ENCODE measurements at places on chromosomes 1 and 21.

DNA sequence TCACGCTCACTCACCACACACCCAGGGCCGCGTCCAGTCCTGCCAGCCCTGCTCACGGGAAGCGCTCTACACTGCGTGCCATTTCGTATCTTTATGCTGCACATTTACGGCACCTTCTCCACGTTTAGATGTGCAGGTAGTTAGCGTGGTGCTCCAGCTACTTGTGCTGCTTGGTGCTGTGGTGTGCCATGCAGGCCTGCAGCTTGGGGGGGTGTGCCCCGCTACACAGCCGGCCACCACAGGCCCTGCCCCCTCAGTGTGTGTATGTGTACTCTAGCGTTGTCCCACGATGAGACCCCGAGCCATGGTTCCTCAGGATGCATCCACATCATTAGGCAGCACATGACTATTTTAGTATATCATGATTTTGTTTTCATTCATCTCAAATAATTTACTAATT lies 38.3 kb downstream of the SNAP47 start:
- no peaks in the 10 kb centered on the region for H3K4me1 ChIP-seq
- no peaks in the 10 kb centered on the region for H3K36me3 ChIP-seq
- no peak overlapping the region for H3K4me3 ChIP-seq
- H3K27ac ChIP-seq: no peak overlapping the region
- DNase-seq: no peak

DNA sequence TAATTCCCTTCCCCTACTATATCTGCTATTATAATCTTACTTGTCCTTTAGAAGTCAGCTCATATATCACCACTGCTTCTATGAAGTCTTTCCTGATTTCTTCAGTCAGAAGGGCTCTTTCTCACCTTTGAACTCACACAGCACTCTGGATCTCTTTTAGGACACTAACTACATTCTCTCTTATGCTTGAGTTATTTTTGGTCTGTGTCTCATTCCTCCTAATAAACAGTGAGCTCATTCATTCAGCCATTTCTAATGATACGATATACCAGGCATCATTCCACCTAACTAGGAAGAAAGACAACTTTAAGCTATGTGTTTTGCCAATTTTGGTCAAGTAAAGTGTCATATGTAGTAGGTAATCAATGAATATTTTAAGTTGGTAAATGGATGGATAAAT lies 1.2 kb upstream of the STYXL2 start:
- no peak overlapping the region for H3K27ac ChIP-seq
- H3K36me3 ChIP-seq: no peaks in the 10 kb centered on the region
- peaks cover 18% of the 10 kb centered on the region for H3K4me1 ChIP-seq
- H3K4me3 ChIP-seq: no peak overlapping the region

DNA sequence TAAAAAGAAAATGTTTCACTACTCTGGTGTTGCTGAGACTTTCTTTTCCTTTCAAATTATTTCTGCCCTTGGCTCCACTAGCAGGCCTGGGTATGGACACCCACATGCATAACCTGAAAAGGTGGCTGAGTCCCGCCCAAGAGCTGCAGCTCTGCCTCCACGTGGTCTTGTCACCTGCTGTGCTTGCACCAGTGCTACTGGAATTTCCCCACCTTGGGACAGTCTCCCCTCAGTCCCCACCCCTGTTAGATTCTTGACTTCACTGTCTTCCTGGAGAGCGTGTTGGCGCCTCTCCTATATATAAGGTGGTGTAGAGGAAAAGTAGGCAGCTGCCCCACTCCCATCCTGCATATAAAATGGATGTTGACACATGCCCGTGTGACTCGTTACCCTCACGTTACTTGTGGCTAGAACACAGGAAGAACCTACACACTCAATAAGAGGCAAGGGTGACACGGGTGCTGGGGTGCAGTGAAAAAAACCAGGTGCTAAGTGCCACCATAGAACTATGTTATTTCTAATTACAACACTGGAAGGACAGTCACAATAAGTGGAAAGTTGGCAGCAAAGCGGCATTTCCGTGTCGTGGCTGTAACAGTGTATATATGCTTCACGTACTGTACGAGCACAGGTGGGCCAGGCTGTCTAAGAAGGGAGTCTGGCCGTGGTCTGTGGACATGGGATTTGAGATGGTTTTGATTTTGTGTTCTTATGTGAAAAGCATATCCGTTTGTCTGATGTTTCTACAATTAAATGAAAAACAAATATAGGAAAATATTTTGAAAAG lies 61.0 kb downstream of the POFUT2 start:
- H3K36me3 ChIP-seq: peaks cover 17% of the 10 kb centered on the region
- DNase-seq: peak; percentile 32
- peaks cover 3% of the 10 kb centered on the region for H3K4me1 ChIP-seq
- no peak overlapping the region for H3K27ac ChIP-seq
- H3K27me3 ChIP-seq: no peaks in the 10 kb centered on the region

GRCh38 chr21:34732388-34732821 lies 63.6 kb downstream of the CLIC6 start:
- no peak overlapping the region for H3K27ac ChIP-seq
- no peak for DNase-seq
- peaks cover 3% of the 10 kb centered on the region for H3K27me3 ChIP-seq
- H3K4me3 ChIP-seq: no peak overlapping the region
- no peaks in the 10 kb centered on the region for H3K36me3 ChIP-seq

- no peak overlapping the region for H3K27ac ChIP-seq
- peaks cover 8% of the 10 kb centered on the region for H3K27me3 ChIP-seq
- DNase-seq: peak; percentile 14
Observed at GRCh38 chr1:100543640-100544039, 5.7 kb downstream of the GPR88 start.

DNA sequence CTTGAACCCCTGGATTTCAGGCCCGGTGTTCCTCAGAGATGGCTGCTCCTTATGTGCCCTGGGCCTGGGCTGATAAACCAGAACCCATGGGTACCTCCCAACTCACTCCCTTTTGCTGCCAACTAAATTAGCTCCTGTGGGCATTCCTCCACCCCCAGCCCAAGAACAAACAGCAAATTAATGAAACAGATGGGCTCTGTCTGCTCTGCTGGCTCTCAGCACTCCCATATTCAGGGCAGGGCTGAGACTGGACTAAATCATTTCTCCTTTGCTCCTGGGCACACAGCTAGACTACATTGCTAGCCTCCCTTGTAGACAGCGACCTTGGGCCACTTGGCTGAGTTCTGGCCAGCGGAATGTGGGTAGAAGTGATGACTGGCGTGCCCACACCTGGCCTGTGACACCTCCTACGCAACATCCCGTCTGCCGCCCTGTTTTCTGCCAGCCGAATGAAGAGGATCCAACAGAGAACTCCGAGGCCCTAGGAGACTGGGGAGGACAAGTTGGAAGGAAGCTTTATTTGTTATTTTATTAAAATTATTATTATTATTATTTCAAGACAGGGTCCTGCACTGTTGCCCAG lies 101.9 kb upstream of the DISP3 start:
- H3K27ac ChIP-seq: no peak overlapping the region
- H3K36me3 ChIP-seq: no peaks in the 10 kb centered on the region
- peaks cover 6% of the 10 kb centered on the region for H3K4me1 ChIP-seq
- no peak overlapping the region for H3K4me3 ChIP-seq

- no peaks in the 10 kb centered on the region for H3K27me3 ChIP-seq
- no peak overlapping the region for H3K27ac ChIP-seq
- H3K4me3 ChIP-seq: no peak overlapping the region
- no peaks in the 10 kb centered on the region for H3K4me1 ChIP-seq
Observed at GRCh38 chr1:73766786-73767348, 431.1 kb downstream of the LRRIQ3 start.

DNA sequence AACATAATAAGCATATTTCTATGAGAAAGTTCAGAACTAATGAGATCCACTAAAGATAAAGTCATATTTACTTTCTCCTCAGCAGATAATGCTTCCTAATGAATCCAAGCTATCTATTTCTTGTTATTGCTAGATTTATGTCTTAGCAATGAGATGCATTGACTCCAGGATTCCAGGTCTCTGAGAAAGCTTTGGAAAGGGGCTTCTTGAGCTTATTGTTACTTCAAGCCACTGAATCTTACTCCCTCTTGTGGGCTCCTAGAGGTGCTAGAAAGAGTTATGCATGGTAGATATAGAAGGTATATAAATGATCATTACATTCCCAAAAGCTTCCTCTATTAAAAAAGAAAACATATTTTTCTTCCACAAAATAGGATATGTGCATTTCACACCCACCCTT lies 246.4 kb upstream of the ADAMTS5 start:
- no peak overlapping the region for H3K4me3 ChIP-seq
- no peaks in the 10 kb centered on the region for H3K4me1 ChIP-seq
- no peak for DNase-seq
- H3K36me3 ChIP-seq: no peaks in the 10 kb centered on the region
- H3K27me3 ChIP-seq: no peaks in the 10 kb centered on the region

DNA sequence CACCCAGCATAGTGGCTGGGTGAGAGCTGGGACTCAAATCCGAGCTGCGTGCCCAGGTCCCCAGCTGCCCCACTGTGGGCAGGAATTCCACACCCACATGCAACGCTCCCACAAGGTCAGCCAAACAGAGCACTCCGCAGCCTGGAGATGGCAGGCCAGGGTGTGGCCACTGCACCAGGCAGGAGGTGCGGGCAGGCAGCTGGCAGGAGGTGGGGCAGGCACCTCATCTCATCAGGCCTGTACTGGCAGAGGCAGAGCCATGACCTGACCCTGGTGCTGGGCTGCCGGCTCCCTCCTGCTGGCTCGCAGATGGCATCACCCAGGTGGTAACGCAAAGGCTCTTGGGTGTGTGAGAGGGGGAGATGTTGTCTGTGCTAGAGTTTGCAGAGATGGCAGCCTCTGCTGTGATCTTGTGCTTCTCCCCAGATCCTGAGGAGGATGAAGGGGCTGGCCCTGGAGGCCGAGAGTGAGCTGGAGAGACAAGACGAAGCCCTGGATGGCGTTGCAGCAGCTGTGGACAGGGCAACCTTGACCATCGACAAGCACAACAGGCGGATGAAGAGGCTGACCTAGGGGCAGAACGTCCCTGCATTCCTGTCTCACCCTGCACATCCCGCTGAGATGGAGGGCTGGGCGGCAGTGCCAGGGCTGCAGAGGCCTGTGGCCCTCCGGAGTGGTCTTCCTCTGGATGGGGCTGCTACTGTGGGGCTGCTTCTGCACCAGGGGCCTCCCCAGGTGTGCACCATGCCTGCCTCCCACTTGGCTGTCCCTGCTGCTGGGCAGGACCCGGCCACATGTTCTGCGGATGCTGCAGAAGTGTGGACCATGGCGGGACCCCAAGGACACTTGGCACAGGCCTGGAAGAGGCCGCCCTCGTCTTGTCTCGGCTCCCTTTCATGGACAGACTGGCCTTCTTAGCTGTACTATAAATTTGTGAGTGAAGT lies 35.1 kb upstream of the PRSS38 start:
- no peak for DNase-seq
- H3K27ac ChIP-seq: no peak overlapping the region
- H3K4me3 ChIP-seq: no peak overlapping the region
- H3K27me3 ChIP-seq: no peaks in the 10 kb centered on the region

DNA sequence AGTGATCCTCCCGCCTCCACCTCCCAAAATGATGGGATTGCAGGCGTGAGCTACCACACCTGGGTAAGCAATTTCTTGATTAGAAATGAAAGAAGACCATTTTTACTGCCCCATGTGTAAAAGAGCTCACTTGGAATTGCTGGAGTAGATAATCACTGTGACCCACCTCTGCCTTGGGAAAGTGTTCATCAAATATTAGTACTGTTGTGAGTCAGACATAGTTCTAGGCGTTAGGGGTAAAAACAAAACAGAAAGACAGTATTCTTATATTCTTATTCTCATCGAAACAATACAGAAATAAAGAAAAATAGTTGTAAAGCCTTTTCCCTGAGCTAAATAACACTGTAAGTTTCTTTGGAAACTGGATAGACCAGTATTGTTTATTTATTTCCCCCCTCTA lies 36.2 kb downstream of the CELF3 start:
- no peaks in the 10 kb centered on the region for H3K4me1 ChIP-seq
- H3K4me3 ChIP-seq: no peak overlapping the region
- DNase-seq: no peak
- peaks cover 8% of the 10 kb centered on the region for H3K36me3 ChIP-seq
- H3K27me3 ChIP-seq: no peaks in the 10 kb centered on the region

DNA sequence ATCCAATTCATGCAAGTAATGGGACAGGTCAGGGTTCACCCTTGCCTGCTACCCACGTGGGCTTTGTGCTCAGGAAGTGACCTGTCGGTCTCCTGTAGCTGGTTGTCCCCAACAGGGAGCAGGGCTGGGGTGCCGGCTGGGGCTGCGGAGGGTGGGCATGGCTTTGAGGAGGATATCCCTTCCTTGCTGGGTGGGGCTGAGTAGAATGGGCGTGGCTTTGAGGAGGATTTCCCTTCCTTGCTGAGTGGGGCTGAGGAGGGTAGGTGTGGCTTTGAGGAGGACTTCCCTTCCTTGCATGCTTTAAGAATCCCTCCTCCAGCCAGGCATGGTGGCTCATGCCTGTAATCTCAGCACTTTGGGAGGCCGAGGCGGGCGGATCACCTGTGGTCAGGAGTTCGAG lies 151.3 kb downstream of the CLIC6 start:
- H3K27ac ChIP-seq: no peak overlapping the region
- DNase-seq: no peak
- no peak overlapping the region for H3K4me3 ChIP-seq
- no peaks in the 10 kb centered on the region for H3K27me3 ChIP-seq

DNA sequence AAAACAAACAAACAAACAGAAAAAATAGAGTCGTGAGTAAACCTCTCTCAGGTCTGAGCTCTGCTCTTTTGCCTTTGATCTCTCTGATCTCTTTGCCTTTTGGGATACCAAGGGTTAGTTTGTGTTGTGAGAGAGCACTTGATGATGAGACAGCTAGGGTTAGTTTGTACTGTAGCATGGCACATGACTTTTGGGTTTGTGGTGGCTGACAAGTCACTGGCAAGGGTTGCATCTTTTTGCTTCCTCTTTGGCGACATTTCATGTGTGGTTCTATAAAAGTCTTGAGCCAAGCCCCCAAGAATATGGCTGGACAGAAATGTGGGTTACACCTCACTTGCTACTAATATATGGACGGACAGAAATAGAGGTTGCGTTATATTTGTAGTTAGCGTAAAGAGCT lies 60.5 kb downstream of the TESK2 start:
- no peaks in the 10 kb centered on the region for H3K36me3 ChIP-seq
- DNase-seq: no peak
- H3K27ac ChIP-seq: peak overlapping the region; percentile 51
- peaks cover 7% of the 10 kb centered on the region for H3K4me1 ChIP-seq
- H3K4me3 ChIP-seq: no peak overlapping the region
- no peaks in the 10 kb centered on the region for H3K27me3 ChIP-seq

- DNase-seq: no peak
- H3K27ac ChIP-seq: no peak overlapping the region
- H3K4me3 ChIP-seq: no peak overlapping the region
- no peaks in the 10 kb centered on the region for H3K4me1 ChIP-seq
Observed at GRCh38 chr1:82139751-82140468, 339.2 kb downstream of the ADGRL2 start.

DNA sequence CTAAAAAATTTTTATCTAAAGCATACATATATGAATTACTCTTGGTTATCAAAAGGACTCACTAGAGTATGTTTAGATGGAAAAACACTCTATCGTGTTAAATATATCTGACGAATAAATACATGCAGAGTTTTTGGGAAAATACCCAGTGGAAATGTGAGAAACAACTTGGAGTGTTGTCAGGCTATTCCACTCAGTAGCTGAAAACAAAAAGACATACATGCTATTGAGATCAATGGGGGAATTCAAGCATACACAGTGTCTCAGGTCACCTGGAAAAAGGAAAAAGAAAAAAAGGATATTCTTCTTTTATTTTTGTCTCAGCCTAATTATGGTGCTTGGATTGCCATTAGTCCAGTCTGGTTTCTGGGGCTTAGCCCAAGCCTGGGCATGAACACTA lies 247.0 kb upstream of the LYPLAL1 start:
- no peak overlapping the region for H3K4me3 ChIP-seq
- DNase-seq: no peak
- no peaks in the 10 kb centered on the region for H3K4me1 ChIP-seq
- H3K27me3 ChIP-seq: no peaks in the 10 kb centered on the region
- H3K27ac ChIP-seq: no peak overlapping the region
